Stimulated activated CD4-positive, alpha-beta T cell treated with anti-CD3 and anti-CD28 coated beads, Interleukin-4, amount 100 ng/mL, for 24 hours (primary cell): ENCODE measurements at places on chromosomes 7 and 10.

DNA sequence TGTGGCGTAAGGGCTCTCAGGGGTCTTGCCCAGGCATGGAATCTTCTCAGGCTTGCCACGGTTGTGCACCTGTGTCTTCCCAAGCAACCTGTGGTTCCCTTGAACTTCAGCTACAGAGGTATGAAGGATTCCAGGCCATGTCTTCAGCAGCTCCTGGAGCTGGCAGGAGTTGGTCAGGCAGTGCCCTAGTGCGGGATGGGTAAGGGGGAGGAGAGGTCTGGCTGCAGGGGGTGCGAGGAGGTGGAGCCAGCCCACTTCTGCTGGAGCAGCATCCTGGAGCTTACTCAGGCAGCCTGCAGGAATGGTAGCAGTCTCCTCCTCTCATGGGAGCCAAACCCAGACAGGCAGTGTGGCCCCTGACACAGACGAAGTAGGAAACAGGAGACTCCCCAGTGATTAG, 3.8 kb upstream of the TRIL start:
- no peak for DNase-seq

DNA sequence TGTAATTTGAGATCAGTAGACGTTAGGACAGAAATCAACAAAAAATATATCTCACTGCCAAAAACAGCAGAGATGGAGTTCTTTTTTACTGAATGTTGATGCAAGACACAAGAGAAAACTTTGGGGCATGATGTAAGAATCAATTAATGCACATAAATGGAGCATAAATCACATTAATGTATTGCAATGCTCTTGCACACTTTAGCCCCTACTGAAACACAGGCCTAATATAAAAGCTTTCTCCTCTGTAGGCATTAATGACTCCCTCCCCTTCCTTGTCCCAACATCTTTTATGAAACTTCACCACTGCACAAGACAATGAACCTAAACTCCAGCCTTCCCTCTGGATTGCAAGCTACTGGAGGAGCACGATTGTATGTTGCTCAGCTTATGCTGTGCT, 58.8 kb downstream of the CACNA2D1 start:
- DNase-seq: no peak

GRCh38 chr7:24871770-24872169, 108.2 kb downstream of the OSBPL3 start:
- no peak for DNase-seq

- DNase-seq: no peak
Observed at GRCh38 chr7:98387544-98388226, 13.2 kb downstream of the BAIAP2L1 start.

DNA sequence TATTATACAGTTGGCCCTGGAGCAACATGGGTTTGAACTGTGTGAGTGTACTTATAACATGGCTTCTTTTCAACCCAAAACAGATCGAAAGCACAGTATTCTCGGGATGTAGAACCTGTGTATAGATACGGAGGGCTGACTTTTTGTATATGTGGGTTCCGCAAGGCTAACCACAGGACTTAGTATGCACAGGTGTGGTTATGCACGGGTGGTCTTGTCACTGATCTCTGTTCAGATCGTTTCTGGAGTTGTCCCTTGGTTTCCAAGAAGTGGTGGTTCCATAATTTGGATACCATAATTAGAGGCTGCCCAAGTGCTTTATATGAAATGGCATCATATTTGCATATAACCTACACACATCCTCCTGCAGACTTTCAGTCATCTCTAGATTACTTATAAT, 10.9 kb upstream of the BHLHA15 start:
- no peak for DNase-seq

- no peak for DNase-seq
Observed at GRCh38 chr7:1597066-1597760, 27.4 kb upstream of the PSMG3 start.

GRCh38 chr7:111356941-111357340, 205.4 kb downstream of the IMMP2L start:
- no peak for DNase-seq
